ENCODE measurements at places on chromosomes 2 and 18. TPM values are rescaled to one million over a fixed set of nuclear protein-coding genes. Genes with fewer than 3 reads are reported as not detected.

DNA sequence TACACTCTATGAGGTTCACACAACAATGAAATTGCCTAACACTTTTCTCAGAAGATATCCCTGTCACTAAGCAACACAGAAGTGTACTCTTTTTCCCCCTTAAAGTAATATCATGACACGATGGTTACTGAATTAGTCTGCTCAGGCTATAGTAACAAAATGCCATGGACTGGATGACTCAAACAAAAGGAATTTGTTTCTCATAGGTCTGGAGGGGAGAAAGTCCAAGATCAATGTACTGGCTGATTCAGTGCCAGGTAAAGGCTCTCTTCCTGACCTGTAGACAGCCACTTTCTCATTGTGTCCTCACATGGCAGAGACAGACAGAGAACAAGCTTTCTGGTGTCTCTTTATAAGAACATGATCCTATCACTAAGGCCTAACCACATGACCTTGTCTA lies 211.9 kb downstream of the RBM43 start:
- peak; percentile 91 for DNase-seq

DNA sequence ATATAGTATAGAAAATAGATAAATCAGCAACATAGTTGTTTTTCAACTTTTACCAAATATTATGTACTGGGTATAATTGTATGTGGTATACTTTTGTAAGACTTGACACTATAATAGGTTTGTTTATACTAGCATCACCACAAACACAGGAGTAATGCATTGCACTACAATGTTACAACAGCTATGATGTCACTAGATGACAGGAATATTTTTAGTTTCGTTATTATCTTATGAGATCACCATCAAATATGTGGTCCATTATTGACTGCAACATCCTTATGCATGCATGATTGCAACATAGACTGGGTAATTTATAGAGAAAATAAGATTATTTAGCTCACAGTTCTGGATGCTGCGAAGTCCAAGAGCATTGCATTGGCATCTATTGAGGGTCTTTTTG lies 678.4 kb upstream of the ZNF804A start:
- no peak for DNase-seq

DNA sequence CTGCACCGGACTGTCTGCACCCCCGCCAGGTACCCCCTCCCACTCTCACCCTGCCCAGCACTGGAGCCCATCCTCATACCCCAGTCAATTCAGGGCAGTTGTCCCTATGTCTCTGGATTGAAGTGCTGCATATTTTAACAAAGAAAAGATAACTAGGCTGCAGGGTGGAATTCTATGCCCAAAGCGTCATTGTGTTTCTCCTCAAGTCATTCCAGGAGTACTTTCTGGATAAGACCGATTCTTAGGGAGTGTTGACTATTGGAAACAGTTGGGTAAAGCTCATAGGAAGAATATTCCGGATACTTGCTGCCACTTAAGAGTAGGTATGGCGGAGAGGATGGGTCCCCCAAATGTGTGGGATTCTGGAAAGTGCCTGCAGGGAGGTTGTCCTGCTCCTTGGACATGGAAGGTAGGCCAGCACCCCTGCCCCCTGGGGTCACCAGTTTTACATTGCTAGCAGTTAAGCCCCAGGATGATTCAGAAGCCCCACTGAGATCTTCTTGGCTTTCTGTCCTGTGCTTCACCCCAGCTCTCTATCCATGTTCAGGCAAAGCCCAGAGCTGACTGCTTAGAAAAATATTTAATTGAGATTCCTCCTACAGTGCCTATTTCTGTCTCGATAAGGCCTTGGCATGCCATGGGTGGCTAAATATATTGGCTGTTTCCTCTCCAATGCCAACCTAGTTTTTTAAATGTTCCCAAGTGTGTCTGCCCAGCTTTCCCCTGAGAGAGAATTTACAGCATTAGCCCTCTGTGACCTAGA lies 48.2 kb downstream of the RPL37A start:
- no peak for DNase-seq

GRCh38 chr2:180728928-180729559 lies 251.4 kb upstream of the UBE2E3 start:
- DNase-seq, result peak; percentile 96

GRCh38 chr2:241008711-241009121 lies 10.3 kb downstream of the SNED1 start:
- DNase-seq, result no peak

DNA sequence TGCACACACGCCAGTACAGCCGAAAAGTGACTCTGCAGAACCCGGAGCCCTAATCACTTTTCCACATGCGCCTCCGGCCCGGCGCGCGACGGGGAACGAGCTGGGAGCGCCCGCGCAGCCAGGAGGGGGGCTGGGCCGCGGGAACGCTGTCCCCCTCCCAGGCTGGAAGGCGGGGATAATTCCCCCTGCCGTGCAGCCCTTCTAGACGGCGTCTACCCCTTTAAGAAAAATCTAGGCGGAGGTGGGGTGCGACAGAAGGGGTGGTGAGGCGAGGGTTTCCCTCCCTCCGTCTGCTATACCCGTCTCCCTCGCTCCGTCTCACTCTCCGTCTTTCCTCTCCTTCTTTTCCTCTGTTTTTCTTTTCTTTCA lies 2.4 kb downstream of the CYP26B1 start:
- DNase-seq, result no peak

- DNase-seq, result no peak
Measured at GRCh38 chr18:471716-472115, 28.8 kb downstream of the COLEC12 start.

DNA sequence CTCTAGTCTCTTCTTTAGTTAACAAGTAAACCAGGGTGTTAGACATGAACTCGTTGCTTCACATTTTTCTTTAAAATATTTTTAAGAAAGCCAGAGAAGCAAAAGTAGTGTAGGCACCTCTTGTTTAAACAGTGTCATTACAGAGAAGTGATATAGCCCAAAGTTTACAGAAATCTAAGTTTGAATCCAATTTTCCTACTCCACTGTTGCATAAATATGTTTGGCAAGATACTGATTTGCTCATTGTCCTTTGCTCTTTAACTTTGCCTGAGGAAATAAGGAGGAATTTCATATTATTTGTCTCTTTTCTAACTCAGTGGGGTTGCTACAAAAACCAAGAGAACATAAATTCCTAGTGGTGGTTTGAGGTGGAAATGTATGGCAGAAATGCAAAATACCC lies 81.1 kb downstream of the PAX3 start:
- DNase-seq, result no peak

DNA sequence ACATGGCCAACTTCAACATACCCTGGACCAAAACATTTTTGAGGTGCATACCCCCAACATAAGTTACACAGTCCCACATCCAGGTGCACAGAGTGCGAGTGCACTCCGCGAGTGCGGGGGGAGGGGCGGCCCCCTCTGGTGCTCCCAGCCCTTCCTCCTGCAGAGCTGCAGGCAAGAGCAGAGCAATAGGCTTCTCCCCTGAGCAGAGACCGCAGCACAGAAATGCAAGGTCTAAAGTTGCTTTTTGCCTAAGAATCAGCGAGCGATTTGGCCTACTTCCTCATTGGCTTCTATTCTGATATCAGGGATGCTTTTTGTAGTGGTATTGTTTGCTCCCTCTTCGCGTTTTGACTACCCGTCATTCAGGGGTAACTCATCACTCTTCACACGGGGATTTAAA lies 40.6 kb downstream of the BOLA3 start:
- no peak for DNase-seq

DNA sequence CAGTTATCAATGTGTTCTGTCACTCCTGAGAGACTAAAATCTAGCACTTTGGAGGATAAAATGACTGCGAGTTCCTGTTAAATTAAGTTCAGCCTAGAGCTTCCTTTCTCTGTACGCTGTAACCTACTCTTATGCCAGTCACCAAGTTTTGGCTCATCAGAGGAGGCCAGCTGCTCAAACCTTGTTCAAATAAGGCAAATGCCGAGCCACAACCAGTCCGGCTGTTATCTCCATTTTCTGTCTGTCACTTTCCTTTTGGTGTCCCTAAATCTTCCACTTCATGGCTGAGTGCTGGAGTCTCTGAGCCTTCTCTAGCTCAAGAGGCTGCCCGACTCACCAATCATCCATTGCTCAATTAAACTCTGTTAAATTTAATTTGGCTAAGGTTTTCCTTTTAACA lies 33.5 kb upstream of the PXDN start:
- DNase-seq, result no peak

GRCh38 chr2:65608466-65608865 lies 176.1 kb upstream of the SPRED2 start:
- DNase-seq, result no peak

- DNase-seq, result peak; percentile 8
Measured at GRCh38 chr2:85785027-85785822, 31.4 kb downstream of the ATOH8 start.

GRCh38 chr2:16294791-16295190 lies 354.4 kb downstream of the MYCN start:
- DNase-seq, result no peak

GRCh38 chr2:215110918-215111317 lies 27.5 kb downstream of the ABCA12 start:
- DNase-seq, result no peak

DNA sequence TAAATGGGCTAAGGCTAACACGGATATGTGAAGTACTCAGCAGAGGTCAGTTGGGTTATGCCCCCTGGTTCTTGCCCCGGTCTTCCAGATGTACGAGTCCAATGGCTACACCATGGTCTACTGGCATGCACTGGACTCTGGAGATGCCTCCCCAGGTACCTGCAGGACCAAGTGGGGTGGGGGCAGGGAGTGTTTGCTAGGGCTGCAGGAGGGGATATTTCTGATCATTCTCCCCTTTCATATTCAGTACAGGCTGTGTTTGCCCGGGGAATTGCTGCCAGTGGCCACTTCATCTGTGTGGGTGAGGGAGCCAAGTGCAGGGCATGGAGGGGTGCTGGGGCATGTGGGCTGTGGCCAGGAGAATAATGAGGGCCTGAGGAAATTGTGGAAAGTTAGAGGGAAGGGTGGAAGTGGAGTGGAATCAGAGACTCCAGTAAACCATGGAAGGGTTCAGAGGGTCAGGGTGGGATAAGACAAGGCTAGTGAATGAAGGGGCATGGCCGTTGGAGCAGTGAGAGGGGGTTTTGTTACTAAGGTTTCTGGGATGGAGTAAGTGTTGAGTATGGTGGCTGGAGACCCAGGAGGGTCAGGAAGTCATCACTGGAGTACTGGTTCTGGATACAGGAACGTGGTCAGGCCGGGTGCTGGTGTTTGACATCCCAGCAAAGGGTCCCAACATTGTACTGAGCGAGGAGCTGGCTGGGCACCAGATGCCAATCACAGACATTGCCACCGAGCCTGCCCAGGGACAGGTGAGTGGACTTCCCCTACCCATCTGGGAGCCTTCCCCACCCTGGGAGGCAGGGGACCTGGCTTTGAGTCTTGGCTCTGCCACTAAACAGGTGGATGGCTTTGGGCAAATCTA lies 1.9 kb downstream of the WDR54 start:
- DNase-seq, result no peak

DNA sequence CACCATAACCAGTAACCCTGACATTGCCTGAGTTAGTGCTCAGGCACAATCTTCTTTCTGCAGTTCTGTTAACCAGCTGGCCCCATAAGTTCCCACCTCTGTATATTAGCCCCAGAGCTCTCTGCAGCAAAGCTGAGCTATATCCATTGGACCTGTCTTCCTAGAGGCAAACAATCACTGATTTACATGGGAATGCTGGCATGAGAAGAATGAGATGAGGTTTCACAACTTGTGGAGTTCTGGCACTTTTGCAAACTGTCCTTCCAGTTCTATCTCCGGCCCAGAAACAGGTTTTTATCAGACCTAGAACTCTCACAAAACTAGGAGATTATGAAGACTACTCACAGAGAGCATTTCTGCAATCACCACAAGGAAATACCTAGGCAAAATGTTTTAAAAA lies 7.9 kb upstream of the CCBE1 start:
- DNase-seq, result peak; percentile 33

GRCh38 chr18:9140984-9141383 lies 4.4 kb downstream of the ANKRD12 start:
- DNase-seq, result no peak

- no peak for DNase-seq
Measured at GRCh38 chr18:49273241-49273880, 187.1 kb downstream of the DYM start.

DNA sequence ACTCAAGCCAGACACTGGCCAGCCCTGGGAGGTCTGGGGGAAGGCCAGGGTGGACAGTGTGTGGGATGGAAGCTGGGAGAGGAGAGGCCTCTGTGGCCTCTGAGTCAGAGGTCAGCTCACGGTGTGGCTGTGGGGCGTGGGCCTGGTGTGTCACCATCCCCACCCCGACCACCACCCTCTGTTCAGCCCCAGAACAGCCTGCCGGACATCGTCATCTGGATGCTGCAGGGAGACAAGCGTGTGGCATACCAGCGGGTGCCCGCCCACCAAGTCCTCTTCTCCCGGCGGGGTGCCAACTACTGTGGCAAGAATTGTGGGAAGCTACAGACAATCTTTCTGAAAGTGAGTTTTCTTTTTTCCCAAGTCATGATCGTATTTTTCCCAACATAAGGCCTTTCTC lies 110.5 kb downstream of the DYSF start:
- no peak for DNase-seq

GRCh38 chr2:23801396-23801795 lies 125.5 kb downstream of the ATAD2B start:
- peak; percentile 9 for DNase-seq

DNA sequence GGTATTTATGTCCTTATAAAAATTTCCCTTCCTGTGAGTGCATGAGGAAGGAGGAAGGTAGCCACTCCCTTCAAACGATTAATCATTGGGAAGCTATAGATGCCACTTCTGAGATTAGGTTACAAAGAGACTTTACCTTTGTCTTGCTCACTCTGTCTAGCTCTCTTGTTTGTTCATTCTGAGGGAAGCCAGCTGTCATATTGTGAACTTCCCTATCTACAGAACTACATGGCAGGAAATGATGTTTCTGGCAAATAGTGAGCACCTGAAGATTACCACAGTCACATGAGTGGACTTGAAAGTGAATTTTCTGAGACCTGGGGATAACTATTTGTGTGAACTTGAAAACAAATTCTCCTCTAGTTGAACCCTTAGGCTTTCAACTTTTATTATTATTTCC lies 776.8 kb downstream of the CCDC85A start:
- no peak for DNase-seq

Gene CNTNAP5
- 0.20 TPM for total RNA-seq

Gene NAT8
- 0.69 TPM for total RNA-seq

Gene KCNIP3
- total RNA-seq, result 47.4 TPM

Gene DCDC2C
- not detected for total RNA-seq

Gene MOGAT1
- total RNA-seq, result not detected

Gene EFEMP1
- 155 TPM for total RNA-seq

Gene NT5DC4
- total RNA-seq, result not detected

Gene PPP1R1C
- total RNA-seq, result 1.9 TPM

Gene CD207
- not detected for total RNA-seq

Gene ACKR3
- 0.35 TPM for total RNA-seq

Gene PTGR3
- 4.3 TPM for total RNA-seq

Gene AMMECR1L
- total RNA-seq, result 21.0 TPM

Measured in renal cortical epithelial cell (primary cell).